Activated naive CD8-positive, alpha-beta T cell treated with anti-CD3 and anti-CD28 coated beads, Interleukin-2, amount 50 U/mL, for 16 hours (primary cell): ENCODE measurements at places on chromosomes 7 and 10.

DNA sequence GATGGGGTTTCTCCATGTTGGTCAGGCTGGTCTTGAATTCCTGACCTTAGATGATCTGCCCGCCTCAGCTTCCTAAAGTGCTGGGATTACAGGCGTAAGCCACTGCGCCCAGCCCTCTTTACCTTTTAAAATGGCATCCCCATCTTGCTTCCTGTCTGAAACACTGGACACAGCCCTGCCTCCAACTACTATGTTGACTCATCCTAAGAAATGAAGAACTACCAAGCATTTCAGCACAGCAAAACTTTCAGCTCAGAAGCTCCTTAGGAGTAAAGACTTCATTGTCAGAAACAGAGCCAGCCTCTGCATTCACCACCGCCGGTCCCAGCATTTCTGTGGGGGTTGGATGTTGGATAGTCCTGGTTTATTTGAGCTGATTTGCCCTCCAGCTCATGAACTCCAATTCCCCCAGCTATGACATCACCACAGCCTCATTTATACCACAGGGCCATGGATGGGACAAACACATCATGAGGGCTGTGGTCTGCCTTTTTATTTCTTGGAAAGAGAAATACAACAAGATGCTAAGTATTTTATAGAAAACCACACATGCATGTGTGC lies 123.5 kb downstream of the ADCY1 start:
- DNase-seq = no peak

GRCh38 chr10:102452672-102453340 lies 1.5 kb upstream of the C10orf95 start:
- DNase-seq = no peak

DNA sequence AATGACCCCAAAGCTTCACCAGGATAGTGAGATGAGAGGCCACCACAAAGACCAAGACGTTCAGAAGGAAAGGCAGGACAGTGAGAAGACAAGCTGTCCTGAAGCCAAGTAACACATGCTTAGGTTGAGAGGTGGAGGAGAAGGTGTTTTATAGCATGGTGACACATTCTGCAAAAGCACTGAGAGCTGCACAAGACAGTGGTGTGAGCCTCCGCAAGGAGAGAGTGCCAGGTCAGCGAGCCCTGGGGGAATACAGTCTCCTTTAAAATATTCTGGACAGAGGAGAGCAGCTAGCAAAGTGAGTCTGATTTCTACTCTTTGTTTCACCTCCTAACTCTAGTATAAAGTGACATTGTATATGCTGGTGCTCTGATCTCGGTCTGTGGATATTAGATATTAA lies 68.0 kb upstream of the VKORC1L1 start:
- DNase-seq = no peak

DNA sequence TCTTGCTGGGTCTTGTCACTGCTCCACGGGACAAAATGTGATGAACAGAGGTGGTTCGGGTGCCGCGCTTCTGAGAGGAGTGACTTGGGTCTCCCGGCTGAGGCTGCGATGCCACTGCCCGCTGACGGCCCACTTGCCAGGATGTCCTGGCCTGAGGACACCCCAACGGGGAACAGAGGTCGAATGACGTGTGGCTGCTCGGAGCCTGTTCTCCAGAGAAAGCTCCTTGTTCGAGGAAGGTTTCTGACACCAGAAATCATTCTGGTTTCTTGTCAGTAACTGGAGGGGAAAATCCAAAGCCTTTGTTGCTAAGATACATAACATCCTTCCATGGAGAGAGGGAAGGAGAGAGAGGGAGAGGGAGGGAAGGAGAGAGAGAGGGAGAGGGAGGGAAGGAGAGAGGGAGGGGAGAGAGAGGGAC lies 236.4 kb downstream of the WDR37 start:
- DNase-seq = no peak

GRCh38 chr10:95480901-95481491 lies 80.2 kb downstream of the SORBS1 start:
- DNase-seq = no peak

- no peak for DNase-seq
Observed at GRCh38 chr7:50246551-50246950, 58.0 kb upstream of the IKZF1 start.

- DNase-seq = no peak
Observed at GRCh38 chr10:66329147-66329546, 596.7 kb upstream of the LRRTM3 start.

DNA sequence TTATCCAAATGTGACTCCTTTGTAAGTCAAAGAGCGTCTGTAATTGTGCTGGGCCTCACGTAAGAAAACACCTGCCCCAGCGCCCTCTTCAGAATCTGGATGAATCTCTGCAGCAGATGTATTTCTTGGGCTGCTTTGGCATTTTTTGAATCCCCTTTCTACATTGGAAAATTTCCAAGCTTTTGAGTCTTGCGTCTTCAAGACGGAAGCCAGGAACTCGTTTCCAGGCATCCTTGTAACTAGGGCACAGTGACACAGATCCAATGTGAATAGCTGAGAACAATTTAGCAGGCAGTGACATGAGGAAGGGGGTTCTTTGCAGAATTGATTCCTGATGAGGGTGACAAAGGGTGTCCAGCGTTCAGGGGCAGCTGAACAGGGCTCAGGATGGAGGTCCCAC lies 862.3 kb downstream of the TYW1 start:
- no peak for DNase-seq

- DNase-seq = no peak
Observed at GRCh38 chr10:29482591-29483431, 152.0 kb downstream of the SVIL start.

- no peak for DNase-seq
Observed at GRCh38 chr10:98621630-98622029, 174.9 kb upstream of the HPS1 start.

DNA sequence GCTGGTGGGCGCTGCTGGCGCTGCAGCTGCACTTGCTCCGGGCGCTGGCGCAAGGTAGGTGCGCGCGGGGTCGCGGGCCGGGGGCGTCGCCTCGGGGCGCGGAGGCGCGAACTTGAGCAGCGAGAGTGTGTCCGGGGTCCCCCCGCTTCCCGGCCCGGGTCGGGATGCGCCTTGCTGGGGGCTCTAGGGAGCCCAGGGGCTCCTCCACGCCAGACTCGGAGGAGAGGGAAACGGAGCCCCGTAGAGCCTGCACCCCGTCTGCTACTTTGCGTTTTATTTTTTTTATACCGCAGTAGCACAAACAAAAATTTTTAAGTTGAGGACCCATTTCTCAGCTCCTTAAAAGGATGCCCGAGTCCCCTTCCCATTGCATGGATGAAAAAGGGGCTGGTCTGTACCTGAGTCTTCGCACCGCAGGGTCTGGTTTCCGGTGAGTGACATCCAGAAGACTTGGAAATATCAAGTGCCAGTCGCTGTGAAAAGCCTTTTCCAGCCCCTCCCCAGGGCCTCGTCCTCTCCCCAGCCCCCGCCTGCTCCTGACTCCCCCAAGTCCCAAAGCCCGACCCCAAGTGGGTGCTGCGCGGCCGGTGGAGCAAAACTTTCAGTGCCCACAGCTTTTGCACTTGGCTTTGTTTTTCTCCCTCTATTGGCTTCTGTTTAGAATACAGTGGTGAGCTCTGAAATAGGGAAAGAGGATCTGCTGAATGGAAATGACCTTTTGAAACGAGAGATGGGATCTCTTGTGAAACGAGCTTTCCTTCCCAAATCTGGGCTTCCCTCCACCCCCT lies 973 bp downstream of the SDK1 start:
- DNase-seq = no peak
